ENCODE measurements at places on chromosomes 3 and 15.

- DNase-seq: no peak
These were observed 365.3 kb upstream of the KCNMB2 start for GRCh38 chr3:178170698-178171535.

DNA sequence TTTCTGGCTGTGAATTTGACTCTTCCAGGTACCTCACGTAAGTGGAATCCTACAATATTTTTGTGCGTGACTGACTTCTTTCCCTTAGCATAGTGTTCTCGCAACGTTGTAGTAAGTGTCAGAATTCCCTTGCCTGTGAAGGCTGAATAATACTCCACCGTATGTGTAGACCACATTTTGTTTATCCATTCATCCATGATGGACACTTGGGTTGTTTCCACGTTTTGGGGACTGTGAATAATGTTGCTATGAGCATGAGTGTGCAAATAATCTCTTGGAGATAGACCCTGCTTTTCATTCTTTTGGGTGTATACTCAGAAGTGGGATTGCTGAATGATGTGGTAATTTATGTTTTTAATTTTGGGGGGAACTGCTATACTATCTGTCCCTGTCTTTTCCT, 82.2 kb downstream of the APBA2 start:
- DNase-seq: no peak

- no peak for DNase-seq
These were observed 46.8 kb downstream of the MYO5A start for GRCh38 chr15:52481915-52482314.

GRCh38 chr3:62669161-62669560, 206.1 kb downstream of the CADPS start:
- no peak for DNase-seq

- DNase-seq: no peak
These were observed 7.9 kb upstream of the HHATL start for GRCh38 chr3:42710323-42711021.

- DNase-seq: no peak
These were observed 53.9 kb downstream of the ROPN1B start for GRCh38 chr3:126022741-126023359.

GRCh38 chr3:81761904-81762580, 597 bp upstream of the GBE1 start:
- no peak for DNase-seq

DNA sequence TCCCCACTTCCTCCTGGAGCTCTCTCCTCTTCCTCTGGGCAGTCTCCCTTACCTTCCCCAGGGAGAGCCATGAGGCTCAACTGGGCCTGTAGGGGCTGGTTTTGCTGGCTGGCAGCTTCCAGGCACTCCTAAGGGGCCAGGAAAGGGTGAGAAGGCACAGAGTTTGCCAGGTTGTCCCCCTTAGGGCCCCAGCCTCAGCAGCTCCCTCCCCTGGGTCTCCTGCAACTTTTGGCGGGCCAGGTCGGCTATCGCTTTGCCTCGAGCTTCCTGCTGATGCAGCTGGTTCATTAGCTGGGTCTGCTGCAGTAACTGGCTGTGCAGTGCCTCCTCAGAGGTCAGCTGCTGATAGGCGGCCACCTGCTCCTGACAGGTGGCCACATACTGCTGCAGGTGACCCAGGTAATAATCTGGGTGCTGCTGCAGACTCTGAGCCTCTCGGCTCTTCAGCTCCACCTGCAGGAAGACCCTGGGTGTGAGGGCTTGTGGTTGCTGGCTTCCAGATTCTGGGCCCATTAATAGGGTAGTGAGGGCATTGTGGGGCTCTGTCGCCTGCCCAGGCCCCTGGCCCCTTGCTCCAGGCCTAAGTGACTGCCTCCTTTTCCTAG, 29.7 kb upstream of the OR4F6 start:
- DNase-seq: no peak

DNA sequence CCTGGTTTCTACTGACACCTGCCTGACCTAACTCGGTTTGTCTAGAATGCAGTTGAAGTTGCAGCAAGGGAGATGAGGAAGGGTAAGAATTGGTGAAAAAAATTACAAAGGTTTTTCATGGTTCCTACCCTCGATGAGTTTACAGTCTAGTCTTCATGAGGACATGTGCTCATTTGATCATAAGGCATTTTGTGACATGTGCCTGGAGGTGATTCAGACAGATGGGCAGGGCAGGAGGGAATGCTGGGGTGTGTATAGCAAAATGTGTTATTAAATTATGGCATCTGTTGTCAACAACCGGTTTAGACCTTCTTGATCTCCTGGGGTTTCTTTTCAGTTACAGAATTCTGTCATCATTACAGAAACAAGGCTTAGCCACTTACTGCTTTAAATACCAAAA, 101.2 kb downstream of the CACNA1D start:
- DNase-seq: no peak

GRCh38 chr3:166322391-166322790, 485.2 kb upstream of the BCHE start:
- DNase-seq: no peak

DNA sequence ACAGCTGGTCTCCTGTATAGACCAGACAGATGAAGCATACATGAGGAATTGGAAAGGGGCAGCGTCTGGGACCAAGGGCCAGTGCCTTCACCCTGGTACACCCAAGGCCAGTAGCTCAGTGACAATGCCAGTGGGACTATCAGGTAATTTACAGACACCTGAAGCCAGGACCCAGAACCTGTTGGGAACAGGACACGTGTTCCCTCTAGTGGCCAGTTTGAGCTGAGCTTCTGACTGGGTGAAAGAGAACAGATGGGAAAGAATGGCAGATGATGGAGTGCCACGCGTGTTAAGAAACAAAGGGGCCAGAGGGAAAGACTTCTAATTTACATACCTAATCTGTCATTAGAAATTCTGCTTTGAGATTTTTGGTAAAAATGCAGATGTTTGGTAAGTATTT, 5.1 kb upstream of the SLC25A38 start:
- DNase-seq: peak; percentile 45

DNA sequence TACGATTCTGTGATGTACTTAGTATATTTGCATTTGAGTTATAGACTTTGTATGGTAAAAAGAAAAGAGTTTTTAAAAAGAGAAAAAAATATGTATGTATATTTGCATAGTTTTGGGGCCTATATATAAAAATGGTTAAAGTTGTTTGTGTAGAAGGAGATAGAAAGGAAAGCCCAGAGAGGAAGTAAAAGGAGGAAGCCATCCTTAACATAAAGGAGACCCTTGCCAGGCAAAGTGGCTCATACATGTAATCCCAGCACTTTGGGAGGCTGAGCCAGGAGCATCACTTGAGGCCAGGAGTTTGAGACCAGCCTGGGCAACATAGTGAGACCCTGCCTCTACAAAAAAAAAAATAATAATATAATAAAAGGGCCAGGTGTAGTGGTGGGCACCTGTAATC, 8.4 kb downstream of the SNAP23 start:
- no peak for DNase-seq

- no peak for DNase-seq
These were observed 35.7 kb upstream of the PCSK6 start for GRCh38 chr15:101525087-101525669.

- DNase-seq: no peak
These were observed 16.0 kb downstream of the LPP start for GRCh38 chr3:188169830-188170455.

DNA sequence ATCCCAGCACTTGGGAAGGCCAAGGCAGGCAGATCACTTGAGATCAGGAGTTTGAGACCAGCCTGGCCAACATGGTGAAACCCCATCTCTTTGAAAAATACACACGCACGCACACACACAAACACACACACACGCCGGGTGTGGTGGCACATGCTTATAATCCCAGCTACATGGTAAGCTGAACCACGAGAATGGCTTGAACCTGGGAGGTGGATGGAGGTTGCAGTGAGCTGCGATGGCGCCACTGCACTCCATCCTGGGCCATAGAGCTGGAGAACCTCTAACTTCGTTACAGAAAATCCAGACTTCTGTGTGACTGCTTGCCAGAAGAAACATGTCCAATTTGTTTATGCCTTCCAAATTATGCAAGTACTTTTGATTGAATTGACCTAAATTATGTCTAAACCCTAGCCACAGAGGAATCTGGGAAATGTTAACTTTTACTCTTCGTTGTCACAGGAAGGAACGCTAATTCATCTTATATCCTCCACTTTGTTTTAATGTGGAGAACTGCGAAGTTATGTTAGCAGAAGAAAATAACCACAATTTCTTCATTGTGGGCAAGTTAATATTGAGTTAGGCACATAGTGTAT, 21.7 kb downstream of the TRIM59 start:
- no peak for DNase-seq

DNA sequence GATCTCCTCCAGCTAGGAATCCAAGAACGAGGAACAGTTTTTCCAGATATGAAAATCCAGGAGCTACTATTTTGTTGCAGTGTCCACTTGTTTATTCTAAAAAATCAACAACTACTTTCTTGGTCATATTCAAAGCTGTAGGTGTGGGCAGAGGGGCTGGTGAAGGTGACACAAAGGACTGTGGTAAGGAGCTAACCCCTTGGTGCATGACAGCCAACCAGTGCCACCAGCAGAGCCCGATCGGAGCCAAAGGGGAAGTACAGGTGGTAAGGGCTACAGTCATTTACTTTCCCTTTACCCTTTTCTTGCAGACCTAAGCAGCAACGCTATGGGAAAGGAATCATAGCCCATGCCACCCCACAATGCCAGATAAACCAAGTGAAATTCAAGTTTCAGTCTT, 30.7 kb downstream of the PLA1A start:
- no peak for DNase-seq

GRCh38 chr3:146814601-146815315, 209.6 kb upstream of the PLSCR5 start:
- DNase-seq: no peak

DNA sequence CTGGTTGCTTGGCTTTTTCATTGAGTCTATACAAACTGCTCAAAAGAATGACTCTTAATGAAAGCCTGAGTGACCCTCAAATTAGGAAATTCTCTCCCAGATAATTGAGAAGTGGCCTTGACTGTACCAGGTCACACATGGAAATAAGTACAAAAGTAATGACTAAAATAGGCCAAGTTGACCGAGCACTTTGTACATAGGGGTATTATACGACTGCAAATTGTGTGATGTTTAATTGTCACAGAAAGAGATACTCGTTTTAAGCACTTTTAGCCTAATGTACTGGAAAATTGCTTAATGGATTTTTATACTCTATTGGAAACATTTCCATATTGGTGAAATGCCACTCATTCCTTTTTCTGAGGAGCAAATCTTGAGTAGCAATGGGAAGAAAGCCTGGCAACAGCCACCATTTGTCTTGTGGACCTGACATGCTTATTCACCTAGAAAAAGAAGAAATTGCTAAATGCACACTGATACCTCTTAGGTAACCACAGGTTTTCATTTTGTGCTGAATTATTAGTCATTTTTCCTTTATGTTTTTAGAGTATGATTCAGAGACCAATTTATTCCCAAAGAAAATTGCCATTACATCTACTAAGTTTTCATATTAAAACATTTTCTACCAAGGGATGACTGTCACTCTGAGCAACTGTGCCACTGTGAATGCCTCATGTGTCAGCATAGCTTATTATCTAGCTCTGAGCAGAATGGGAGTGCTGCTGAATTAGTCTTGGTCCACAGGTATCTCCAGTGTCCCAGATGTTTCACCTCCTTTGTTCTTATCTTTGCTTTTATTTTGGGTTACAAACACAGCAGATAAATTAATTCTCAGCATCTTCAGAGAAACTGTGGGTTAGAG, 8.9 kb upstream of the PXK start:
- no peak for DNase-seq

DNA sequence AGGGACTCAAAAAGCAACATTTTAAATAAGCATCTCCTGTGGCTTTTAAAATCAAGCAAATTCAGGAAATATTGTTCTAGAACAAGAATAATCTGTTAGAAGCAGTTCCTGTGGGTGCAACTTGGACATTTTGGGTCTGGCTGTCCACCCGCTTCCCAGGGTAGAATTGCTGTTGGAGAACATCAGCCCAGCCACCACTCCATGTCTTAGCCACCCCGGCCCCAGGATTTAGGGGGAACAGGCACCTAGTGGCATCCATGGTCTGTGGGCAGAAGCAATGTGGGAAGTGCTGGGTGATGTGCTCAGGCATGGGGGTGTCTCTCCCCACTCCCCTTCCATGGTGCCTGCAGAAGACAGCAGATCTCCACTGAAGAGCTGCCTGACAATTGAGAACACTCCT, 162.6 kb downstream of the KLF13 start:
- no peak for DNase-seq

- DNase-seq: no peak
These were observed 185.6 kb downstream of the FAM43A start for GRCh38 chr3:194871143-194871863.
